ENCODE measurements at places on chromosomes 7 and 10. TPM values are rescaled to one million over a fixed set of nuclear protein-coding genes. Genes with fewer than 3 reads are reported as not detected.

EBLN1 gene
- not detected for total RNA-seq

KIF11 gene
- 42.0 TPM for total RNA-seq

COL26A1 gene
- under 0.01 TPM for total RNA-seq

LRRC18 gene
- total RNA-seq, result not detected

ECHDC3 gene
- total RNA-seq, result 14.6 TPM

POLR2J2 gene
- total RNA-seq, result 1.7 TPM

MACC1 gene
- 1.1 TPM for total RNA-seq

MKX gene
- not detected for total RNA-seq

CDC14C gene
- total RNA-seq, result not detected

KLF14 gene
- total RNA-seq, result under 0.01 TPM

SLC37A3 gene
- 72.1 TPM for total RNA-seq

BMS1 gene
- 15.8 TPM for total RNA-seq

LRIT1 gene
- total RNA-seq, result not detected

RSPH10B2 gene
- not detected for total RNA-seq

SDK1 gene
- total RNA-seq, result 0.19 TPM

PRTFDC1 gene
- 15.7 TPM for total RNA-seq

MOGAT3 gene
- total RNA-seq, result not detected

RADIL gene
- total RNA-seq, result 0.38 TPM

CPA1 gene
- not detected for total RNA-seq

UBE2D4 gene
- total RNA-seq, result 5.4 TPM

SEC61G gene
- total RNA-seq, result 854 TPM

FEZF1 gene
- total RNA-seq, result not detected

AGFG2 gene
- 9.2 TPM for total RNA-seq

PAX2 gene
- 0.38 TPM for total RNA-seq

PIP gene
- 0.38 TPM for total RNA-seq

HOXA10 gene
- not detected for total RNA-seq

SEC61A2 gene
- 10.4 TPM for total RNA-seq

EXOC4 gene
- 110 TPM for total RNA-seq

ACTL6B gene
- total RNA-seq, result not detected

NUDT13 gene
- 1.4 TPM for total RNA-seq

FAM25A gene
- not detected for total RNA-seq

SEMA3D gene
- total RNA-seq, result 7.0 TPM

WNT16 gene
- total RNA-seq, result 0.38 TPM

LRRC61 gene
- 0.85 TPM for total RNA-seq

IFIT3 gene
- 15.5 TPM for total RNA-seq

EGR2 gene
- total RNA-seq, result 0.58 TPM

ADAMTS14 gene
- total RNA-seq, result 4.2 TPM

PLAC9 gene
- total RNA-seq, result 12.8 TPM

BAMBI gene
- total RNA-seq, result 8.6 TPM

CRYGN gene
- 0.56 TPM for total RNA-seq

DNAJB9 gene
- total RNA-seq, result 45.8 TPM

DDC gene
- not detected for total RNA-seq

CYP26C1 gene
- under 0.01 TPM for total RNA-seq

C10orf67 gene
- total RNA-seq, result 0.19 TPM
